ENCODE measurements at places on chromosomes 5 and 9.

DNA sequence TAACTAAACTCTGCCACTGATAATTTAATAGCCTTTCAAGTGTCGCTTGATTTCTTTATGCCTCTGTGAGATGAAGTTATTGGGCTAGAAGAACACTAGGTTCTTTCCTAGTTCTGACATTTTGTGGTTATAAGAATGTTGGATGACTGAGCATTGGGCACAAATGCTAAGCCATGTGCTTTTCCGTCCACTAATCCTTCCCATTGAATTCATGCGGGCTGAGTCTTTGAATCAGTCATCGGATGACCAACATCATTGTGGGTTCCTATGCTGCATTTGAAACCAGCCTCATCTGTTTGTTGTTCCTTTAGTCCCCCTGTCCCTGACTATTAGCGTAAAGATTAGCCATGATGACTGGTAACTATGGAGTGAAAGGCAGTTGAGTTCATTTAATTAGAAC, 58.5 kb downstream of the ALDH1A1 start:
- no peak for DNase-seq

DNA sequence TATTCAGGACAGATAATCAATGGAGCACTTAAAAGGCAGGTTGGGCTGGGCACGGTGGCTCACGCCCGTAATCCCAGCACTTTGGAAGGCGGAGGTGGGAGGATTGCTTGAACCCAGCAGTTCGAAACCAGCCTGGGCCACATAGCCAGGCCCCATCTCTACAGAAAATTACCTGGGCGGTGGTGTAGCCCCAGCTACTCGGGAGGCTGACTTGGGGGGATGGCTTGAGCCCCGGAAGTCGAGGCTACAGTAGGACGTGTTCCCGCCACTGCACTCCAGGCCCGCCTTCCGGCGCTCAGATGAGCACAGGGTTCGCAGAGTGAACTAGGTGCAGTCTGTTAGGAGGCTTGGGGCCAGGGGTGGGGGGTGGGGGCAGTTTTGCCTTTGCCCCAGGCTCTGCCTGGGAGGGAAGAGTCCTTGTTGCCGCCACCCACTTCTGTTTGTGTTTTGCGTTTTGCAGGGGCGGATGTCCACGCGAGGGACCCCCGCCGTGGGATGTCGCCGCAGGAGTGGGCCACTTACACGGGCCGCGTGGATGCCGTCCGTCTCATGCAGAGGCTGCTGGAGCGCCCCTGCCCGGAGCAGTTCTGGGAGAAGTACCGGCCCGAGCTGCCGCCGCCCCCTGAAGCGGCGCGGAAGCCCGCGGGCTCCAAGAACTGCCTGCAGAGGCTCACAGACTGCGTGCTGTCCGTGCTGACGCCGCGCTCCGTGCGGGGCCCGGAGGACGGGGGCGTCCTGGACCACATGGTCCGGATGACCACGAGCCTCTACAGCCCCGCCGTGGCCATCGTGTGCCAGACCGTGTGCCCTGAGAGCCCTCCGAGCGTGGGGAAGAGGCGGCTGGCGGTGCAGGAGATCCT, 85.2 kb downstream of the ANKRD33B start:
- no peak for DNase-seq

DNA sequence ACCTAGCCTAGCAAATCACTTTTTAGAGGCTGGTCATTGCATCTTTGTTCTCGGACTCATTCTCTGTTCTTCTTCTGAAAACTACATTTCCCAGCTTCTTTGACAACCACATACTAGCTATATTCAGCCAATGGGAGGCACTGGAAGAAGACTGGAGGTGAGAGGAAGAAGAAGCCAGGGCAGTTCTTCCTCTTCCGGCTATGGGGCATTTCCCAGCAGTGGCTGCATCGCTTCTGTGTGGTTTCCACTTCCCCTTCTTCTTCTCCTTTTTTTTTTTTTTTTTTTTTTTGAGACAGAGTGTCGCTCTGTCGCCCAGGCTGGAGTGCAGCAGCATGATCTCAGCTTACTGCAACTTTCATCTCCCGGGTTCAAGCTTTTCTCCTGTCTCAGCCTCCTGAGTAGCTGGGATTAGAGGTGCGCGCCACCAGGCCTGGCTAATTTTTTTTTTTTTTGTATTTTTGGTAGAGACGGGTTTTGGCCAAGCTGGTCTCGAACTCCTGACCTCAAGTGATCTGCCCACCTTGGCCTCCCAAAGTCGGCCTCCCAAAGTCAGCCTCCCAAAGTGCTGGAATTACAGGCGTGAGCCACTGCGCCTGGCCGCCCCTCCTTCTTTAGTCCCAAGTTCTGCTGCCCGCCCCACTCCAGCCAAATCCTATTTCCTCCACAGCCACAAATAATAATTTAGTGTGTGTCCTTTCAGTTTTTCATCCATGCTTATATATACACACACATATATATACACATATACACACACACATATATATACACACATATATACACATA, 6.9 kb upstream of the UBAP1 start:
- no peak for DNase-seq

GRCh38 chr9:91654527-91654926, 230.9 kb upstream of the NFIL3 start:
- no peak for DNase-seq

DNA sequence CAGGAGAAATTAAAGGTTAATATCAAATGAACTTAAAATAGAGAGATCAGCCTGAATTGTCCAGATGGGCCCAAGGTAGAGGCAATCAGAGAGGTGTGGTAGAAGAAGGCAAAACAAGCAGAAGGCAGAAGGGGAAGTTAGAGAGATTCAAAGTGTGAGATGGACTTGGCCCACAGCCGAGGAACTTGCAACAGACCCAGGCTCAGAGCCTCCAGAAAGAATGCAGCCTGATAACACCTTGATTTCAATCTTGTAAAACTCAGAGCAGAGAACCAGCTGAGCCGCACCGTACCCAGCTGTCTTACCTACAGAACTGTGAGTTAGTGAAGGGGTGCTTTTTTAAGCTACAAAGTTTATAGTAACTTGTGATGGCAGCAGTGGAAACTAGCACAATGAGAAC, 190.9 kb downstream of the RFK start:
- DNase-seq, result no peak

DNA sequence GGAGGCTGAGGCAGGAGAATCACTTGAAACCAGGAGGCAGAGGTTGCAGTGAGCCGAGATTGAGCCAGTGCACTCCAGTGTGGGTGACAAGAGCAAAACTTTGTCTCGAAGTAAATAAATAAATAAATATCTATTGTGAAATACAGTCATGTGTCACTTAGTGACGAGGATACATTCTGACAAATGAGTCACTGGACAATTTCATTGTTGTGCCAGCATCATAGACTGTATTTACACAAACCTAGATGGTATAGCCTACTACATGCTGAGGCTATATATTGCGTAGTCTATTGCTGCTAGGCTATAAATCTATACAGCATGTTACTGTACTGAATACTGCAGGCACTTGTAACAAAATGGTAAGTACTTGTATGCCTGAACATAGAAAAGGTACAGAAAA, 61.1 kb upstream of the CCL21 start:
- DNase-seq, result no peak

GRCh38 chr5:19902316-19902934, 85.6 kb downstream of the CDH18 start:
- no peak for DNase-seq

GRCh38 chr5:133889271-133889905, 79.0 kb downstream of the C5orf15 start:
- DNase-seq, result no peak

DNA sequence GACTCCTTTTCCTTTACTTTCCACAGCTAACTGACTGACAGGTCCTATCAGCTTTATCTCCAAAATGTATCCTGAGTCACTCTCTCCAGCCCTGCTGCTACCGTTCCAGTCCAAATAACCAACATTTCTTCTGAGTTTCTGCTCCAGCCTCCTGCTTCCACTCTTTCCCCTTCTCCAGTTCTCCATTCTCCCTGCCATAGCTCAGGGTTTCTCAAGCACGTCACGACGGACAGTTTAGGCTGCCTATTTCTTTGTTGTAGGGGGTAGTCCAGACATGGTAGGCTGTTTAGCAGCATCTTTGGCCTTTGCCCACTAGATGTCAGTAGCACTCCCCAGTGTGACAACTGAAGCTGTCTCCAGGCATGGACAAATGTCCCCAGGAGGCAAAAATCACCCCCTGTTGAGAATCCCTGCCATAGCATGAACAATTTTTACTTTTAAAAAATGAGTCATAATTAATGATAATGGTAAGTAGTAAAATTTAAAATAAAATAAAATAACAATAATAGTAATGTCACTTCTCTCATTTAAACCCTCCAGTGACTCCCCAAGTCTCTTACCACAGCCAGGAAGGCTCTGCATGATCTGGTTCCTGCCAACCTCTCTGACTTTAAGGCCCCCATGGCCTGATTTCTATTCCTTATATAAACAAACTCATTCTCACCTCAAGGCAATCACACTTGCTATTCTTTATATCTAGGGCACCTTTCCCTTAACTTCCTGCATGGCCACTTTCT, 105.4 kb upstream of the FER start:
- peak; percentile 82 for DNase-seq

DNA sequence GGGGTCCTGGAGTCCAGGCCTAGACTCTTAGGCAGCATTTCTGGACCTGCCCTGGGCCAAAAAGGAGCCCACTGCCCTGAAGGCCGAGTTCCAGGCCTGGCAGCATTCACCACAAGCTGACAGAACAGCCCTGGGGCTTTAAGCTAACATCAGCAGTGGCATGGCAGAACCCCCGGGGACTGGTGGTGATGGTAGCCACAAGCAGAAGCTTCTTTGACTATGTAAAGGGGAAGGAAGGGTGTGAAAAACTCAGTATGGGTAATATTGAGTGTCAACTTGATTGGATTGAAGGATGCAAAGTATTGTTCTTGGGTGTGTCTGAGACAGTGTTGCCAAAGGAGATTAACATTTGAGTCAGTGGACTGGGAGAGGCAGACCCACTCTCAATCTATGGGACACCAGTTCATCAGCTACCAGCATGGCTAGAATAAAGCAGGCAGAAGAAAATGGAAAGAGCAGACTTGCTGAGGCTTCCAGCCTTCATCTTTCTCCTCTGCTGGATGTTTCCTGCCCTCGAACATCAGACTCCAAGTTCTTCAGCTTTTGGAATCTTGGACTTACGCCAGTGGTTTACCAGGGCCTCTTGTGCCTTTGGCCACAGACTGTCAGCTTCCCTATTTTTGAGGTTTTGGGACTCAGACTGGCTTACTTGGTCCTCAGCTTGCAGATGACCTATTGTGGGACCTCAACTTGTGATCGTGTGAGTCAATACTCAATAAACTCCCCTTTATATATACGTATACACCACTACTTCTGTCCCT, 661.0 kb upstream of the C9orf72 start:
- no peak for DNase-seq

GRCh38 chr5:168820874-168821273, 241.7 kb upstream of the PANK3 start:
- peak; percentile 24 for DNase-seq

DNA sequence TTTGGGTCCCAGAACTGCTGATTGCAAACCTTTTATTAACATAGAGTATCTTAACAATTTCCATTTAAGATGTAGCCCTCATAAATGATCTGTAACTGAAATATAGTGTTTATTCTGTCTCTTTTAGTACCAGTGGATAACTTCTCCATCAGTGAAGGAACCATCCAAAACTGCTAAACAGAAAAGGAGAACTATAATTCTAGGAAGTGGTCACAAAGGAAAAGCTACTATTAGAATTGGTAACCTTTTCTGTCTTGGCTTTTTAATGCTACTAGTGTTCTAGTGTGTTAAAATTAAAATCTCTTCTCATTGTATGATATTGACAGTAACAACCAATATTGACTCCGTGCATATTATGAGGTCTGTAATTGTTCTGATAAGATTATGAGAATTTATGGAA, 12.8 kb downstream of the CEP78 start:
- DNase-seq, result no peak

- DNase-seq, result no peak
Observed at GRCh38 chr9:128898845-128899565, 17.1 kb downstream of the LRRC8A start.

- no peak for DNase-seq
Observed at GRCh38 chr5:176901260-176902101, 2.3 kb upstream of the HK3 start.

- DNase-seq, result no peak
Observed at GRCh38 chr5:155129513-155129880, 115.9 kb downstream of the KIF4B start.

- DNase-seq, result peak; percentile 76
Observed at GRCh38 chr5:34452170-34452828, 203.8 kb upstream of the RAI14 start.

Data from NCI-H69 (cell line).